ENCODE measurements at places on chromosomes 3 and 15.

DNA sequence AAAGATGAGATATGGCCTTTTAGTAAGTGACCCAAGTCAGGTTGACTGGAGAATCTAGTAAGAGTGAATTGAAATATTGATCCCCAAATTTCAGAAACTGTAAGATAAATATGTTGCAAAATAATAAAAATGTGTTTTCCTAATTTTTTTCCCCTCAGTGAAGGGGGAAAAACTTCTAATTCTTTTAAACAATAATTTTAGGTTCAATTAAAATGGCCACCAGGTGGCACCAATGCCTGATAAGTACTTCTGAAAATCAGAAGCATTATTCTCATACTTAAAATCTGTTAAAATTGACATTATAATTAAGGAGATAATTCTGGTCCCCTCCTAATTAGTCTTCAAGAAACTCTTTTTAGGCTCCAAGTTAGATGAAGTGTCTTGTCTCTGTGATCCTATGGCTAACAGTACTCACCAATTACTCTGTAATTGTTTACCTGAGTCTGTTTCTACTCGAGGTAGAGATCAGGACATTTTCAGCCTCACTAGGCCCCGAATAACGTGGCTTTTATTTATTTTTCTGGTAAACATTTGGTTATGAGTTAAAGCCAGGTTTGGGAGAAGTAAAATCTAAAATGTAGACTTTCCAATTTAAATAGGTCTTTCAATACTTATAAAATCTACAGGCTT, 52.6 kb downstream of the NMD3 start:
- DNase-seq = no peak

- no peak for DNase-seq
Observed at GRCh38 chr15:67839499-67839928, 331 bp downstream of the RNU6-1 start.

- DNase-seq = no peak
Observed at GRCh38 chr3:98290916-98291315, 8.6 kb downstream of the OR5H2 start.

- no peak for DNase-seq
Observed at GRCh38 chr3:16928386-16929132, 43.8 kb downstream of the PLCL2 start.

- DNase-seq = no peak
Observed at GRCh38 chr3:29143151-29143550, 137.7 kb upstream of the RBMS3 start.

DNA sequence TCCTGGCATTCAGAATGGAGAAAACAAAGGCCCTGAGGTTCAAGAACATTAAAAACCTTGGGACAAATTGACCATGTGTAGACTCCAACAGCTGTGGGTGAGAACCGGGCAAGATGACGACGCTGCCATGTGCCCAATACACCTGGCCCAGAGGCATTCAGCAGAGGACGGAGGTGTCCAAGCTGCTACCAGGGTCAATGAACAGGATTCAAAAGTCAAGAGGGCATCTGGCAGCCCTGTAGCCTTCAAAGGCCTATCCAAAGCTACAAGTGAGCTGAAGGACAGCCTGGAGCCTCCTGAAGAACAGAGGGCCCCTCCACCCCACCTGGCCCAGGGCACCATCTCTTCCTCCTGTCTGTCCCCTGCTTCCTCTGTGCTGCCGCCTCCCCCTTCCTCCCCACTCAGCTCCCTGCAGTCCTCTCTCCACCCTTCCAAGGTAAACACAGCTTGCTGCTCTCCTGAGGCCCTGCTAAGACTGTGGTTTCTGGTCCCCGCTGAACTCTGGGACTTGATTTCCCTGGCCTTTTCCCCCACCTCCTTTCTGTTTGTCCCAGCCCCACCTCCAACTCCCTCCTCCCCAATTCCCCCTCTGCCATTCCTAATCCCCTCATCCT, 57.5 kb downstream of the HMCES start:
- no peak for DNase-seq

DNA sequence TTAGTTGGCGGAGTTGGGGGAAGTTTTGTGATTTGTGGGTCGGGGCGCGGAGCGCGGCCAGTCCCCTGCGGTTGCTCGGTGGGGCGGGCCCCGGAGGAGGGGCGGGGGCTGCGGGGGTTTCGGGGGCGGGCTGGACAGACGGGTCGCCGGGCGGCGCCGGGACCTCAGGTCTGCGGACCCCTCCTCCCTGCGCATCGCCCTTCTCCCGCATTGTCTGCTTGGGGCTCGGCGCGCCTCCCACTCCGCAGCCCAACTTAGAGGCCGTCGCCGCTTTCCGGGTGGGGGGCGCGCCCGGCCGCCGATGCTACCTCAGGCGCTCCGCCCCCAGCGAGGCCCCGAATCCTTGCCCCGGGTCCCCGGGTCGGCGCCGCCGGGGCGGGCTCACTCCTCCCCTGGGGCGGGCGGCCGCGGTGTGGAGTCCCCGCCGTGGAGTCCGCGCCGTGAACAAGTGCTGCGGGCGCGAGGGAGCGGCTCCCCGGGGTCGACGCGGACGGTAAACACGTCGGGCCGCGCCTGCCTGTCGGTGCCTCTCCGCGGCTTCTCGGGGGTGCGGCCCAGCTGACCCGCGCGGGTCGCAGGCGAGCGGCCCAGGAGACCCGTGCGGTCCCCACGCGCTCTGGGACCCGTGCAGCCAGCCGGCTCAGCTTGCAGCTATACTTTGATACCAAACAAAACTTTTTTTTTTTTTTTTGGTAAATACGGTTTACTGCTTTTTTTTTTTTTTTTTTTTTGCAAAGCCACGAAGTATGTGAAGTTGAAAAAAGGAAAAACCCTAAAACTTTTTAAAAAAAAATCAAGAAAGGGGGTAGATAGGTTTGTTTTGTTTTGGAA, 624 bp downstream of the AKAP13 start:
- DNase-seq = peak; percentile 44

DNA sequence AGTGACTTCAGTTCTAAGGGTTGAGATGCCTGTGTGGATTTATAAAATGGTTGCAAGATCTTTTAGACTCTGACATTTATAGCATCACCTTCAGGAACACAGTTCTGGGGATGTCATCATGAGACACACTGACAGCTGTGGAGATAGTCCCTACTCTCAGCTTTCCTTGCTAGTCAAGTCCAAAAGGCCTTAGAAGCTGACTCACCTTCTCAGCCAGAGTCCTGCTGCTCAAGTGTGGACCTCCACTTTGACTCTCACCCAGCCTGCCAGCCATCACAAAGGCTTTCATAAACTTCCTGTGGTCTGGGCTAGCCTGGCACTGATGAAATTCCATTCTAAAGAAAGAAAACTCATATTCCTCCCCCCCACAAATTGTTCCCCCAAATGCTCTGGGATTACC, 44.8 kb downstream of the TMEM39A start:
- no peak for DNase-seq

GRCh38 chr3:113051787-113052186, 61.0 kb downstream of the GTPBP8 start:
- no peak for DNase-seq

DNA sequence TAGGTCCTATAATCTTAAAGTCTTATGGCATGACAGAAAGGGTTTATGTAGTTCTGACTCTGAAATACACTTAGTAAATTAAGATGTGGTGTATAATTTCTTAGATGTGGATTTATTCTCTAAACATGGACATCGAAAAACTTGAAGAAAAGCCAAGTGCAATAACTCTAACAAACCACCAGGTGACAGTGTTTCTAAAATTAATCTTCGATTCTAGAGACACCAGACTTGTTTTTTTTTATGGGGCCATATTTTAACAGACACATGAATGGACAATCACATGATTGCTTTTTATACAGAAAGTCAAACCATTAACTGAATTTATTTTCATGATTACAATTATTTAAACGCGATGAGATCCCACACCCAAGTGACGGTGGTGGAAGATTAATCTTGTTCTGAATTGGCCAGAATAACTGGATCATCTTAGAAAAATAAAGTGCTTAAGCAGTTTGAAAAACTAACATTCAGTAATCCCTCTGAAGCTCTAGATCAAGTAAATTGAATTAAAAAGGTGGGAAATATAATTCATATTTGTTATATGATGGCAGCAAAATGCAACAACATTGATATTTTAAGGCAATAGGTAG, 305.1 kb downstream of the LSAMP start:
- no peak for DNase-seq

- no peak for DNase-seq
Observed at GRCh38 chr3:55780913-55781312, 293.8 kb upstream of the WNT5A start.

- DNase-seq = no peak
Observed at GRCh38 chr15:76098685-76099084, 38.9 kb downstream of the TMEM266 start.

GRCh38 chr3:58163234-58163633, 47.5 kb downstream of the DNASE1L3 start:
- no peak for DNase-seq

- no peak for DNase-seq
Observed at GRCh38 chr3:43465109-43465508, 156.7 kb downstream of the ANO10 start.

GRCh38 chr3:11717768-11718636, 74.3 kb upstream of the VGLL4 start:
- no peak for DNase-seq

- DNase-seq = peak; percentile 2
Observed at GRCh38 chr3:68007621-68008226, 353.3 kb upstream of the SUCLG2 start.

DNA sequence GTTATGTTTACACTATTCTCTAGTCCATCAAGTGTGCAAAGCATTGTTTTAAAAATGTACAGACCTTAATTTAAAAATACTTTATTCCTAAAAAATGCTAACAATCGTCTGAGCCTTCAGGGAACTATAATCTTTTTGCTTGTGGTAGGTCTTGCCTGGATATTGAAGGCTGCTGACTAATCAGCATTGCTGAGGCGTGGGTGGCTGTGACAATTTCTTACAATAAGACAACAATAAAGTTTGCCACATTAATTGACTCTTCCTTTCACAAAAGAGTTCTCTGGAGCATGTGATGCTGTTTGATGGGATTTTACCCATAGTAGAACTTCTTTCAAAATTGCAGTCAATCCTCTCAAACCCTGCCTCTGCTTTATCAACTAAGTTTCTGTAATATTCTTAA, 384.0 kb upstream of the TGFBR2 start:
- DNase-seq = no peak

GRCh38 chr15:69576948-69577351, 124.3 kb downstream of the RPLP1 start:
- no peak for DNase-seq

DNA sequence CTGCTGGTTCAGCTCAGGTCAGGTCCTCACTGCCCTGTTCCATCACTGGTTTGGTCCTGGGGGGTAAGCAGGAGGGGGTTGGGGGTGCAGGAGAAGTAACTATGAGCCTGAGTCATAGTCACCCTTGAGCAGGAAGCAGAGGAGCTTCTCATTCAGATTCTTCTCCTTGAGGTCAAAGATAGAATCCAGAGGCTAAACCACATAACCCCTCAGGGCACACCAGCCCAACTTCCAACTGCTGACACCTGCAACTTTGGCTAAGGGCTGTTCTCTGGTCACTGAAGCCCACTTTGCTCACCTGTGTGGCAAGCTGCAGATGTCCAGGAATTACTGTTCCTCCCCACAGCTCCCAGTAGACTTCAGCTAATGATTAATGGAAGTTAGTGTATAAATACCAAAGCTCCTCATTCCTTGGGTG, 48.8 kb upstream of the LRRFIP2 start:
- DNase-seq = no peak

- no peak for DNase-seq
Observed at GRCh38 chr3:143677430-143677829, 170.8 kb downstream of the SLC9A9 start.

- no peak for DNase-seq
Observed at GRCh38 chr15:96171853-96172296, 158.6 kb upstream of the NR2F2 start.

DNA sequence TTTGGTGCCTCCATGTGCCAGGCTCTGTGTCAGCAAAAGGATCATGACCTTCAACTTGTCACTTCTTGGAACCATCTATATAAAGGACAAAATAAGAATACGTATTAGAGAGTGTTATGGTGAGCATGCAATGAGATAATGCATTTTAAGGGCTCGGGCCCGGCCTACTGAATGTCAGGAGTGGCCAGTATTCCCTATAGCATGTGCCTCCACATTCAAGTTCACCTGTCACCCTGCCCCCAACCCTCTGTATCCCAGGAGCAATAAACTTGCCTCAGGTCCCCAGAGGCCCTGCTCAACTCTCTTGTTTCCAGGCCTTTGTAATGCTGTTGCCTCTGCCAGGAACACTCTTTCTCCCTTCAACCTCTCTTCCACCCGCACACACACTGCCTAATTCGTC, 90.2 kb upstream of the SLC6A11 start:
- no peak for DNase-seq

DNA sequence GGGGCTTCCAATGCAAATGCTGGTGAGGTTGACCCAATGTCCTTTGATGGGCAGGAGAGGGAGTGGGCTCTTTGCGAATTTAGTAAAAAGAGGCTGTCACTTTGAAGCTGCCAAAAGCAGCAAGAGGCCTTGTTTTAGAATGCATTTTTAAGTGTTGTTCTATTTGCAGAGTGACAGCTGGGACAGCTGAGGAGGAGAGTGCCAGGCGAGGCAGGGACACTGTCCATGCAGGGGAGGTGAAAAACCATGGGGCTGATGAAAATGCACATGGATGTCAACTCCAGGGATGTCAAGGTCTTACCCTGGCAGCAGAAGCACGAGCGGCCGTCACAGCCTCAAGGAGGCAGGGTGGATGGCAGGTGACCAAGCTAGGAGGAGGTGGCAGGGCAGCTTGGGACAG, 279.8 kb downstream of the ADAMTS17 start:
- DNase-seq = no peak

- DNase-seq = peak; percentile 28
Observed at GRCh38 chr3:125150525-125151441, 61.8 kb downstream of the SLC12A8 start.

DNA sequence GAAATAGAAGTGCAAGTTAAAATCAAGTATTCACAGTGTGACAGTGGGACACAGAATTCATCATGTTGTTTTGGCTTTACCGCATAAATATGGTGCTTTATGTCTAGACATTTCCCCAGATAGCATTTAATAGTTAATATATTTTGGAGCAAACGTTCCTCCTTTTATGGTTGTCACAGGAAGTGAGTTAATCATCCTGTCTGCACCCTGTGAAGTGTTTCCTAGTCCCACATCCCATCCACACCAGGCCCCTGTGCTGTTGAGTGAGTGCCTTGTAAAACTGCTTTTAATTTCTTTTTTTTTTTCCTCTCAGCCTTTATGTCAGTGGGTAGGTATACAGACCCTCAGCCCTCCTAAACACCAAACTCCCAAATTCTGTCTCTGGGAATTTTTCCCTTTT, 393.7 kb downstream of the FEZF2 start:
- no peak for DNase-seq

DNA sequence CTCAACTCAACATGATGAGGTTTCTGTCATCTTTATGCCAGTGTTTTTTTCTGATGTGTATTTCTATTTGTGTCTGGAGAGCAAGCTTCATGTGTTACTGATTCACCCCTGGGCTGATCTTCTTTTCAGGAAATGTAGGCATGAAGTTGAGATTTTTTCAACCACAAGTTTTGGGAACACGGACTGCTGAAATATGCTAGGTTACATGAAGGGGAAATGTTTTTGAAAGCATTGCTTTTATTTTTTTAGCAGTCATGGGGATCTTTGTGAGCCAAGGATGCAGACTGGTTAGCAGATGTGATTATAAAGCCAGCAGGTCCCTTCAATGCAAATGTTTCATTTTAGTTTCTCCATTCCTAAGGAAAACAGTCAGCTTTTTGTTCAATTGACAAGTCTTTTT, 219.3 kb upstream of the COL8A1 start:
- no peak for DNase-seq

GRCh38 chr15:88745696-88746095, 57.5 kb upstream of the ACAN start:
- no peak for DNase-seq

- DNase-seq = no peak
Observed at GRCh38 chr15:70225416-70225815, 127.7 kb upstream of the TLE3 start.

GRCh38 chr3:10774825-10775224, 41.2 kb upstream of the SLC6A11 start:
- no peak for DNase-seq

All from CD4-positive, alpha-beta T cell treated with Interferon gamma for 1 hour (primary cell).